HCT116 (cell line): ENCODE measurements at places on chromosomes 6 and 20.

DNA sequence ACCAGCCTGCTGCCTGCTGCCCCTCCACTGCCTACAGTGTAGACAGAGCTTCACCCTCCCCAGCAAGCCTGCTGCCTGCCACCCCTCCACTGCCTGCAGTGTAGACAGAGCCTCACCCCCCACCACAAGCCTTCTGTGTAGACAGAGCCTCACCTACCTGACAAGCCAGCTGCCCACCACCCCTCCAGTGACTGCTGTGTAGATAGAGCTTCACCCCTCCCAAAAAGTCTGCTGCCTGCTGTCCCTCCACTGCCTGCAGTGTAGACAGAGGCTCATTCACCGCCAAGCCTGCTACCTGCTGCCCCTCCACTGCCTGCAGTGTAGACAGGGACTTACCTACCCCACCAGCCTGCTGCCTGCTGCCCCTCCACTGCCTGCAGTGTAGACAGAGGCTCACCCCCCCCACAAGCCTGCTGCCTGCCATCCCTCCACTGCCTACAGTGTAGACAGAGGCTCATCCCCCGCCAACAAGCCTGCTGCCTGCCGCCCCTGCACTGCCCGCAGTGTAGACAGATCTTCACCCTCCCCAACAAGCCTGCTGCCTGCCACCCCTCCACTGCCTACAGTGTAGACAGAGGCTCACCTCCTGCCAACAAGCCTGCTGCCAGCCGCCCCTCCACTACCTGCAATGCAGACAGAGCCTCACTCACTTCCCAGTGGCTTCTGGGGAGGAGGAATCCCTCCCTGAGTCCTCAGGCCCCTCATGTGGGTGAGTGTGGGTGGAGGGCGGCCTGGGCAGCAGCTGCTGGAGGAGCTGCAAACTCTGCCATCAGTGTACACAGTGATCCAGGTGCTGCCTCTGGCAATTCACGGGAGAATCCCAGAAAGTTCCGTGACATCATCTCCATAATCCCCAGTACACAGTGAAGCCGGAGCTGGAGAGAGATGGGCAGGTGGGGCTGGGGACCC, 140.9 kb downstream of the DLL1 start:
- no peak for DNase-seq

GRCh38 chr6:36266913-36267644, 2.8 kb upstream of the PNPLA1 start:
- no peak for DNase-seq

- no peak for DNase-seq
Observed at GRCh38 chr6:22206106-22206505, 90.7 kb downstream of the PRL start.

GRCh38 chr6:100283285-100283684, 181.4 kb downstream of the SIM1 start:
- DNase-seq = peak; percentile 75

DNA sequence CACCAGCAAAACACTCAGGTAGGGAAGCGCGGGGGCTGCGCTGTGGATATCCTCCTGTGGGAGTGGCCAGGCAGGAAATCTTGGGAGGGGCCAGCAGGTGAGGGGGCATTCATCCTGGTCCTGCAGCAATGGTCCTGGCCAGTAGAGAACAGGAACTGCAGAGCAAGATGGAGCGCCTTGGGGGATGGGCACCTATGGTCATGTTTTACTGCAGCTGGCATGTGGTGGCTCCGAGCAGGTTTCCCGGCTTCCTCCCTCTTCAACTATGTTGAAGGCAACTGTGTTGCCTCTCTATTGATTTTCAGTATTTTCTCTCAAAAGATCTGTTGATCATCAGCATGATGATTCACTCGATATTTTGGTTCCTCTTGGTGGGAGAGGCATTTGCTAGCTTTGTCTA, 70.9 kb downstream of the SNAP91 start:
- no peak for DNase-seq

DNA sequence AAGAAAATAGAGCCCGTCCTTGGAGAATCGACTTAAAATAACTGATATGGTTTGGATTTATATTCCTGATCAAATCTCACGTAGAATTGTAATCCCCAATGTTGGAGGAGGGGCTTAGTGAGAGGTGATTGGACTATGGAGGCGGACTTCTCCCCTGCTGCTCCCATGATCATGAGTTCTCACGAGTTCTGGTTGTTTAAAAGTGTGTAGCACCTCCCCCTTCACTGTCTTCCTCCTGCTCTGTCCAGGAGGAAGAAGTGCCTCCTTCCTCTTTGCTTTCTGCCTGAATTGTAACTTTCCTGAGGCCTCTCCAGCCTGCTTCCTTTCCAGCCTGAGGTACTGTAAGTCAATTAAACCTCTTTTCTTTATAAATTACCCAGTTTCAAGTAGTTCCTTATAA, 529.2 kb downstream of the HAO1 start:
- DNase-seq = no peak

- DNase-seq = no peak
Observed at GRCh38 chr6:37673436-37673835, 24.2 kb downstream of the MDGA1 start.

- DNase-seq = no peak
Observed at GRCh38 chr20:62025394-62025793, 40.3 kb downstream of the TAF4 start.

DNA sequence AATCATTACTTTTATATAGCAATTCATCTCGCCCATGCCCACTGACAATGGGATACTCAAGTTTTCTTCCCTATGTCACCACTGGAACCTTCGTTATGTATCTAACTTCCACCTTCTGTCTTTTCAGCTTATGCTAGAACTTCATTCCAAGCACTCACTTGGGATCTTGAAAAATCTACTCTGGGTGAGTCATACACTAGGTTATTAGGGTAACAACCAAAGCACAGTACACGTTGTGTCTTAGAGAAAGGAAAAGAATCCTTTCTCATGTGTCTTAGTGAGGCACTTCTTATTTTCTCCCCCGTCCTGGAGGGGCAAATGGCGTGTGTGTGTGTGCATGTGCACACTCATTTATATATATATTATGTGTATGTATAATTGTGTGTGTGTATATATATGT, 18.3 kb upstream of the FAM162B start:
- no peak for DNase-seq

DNA sequence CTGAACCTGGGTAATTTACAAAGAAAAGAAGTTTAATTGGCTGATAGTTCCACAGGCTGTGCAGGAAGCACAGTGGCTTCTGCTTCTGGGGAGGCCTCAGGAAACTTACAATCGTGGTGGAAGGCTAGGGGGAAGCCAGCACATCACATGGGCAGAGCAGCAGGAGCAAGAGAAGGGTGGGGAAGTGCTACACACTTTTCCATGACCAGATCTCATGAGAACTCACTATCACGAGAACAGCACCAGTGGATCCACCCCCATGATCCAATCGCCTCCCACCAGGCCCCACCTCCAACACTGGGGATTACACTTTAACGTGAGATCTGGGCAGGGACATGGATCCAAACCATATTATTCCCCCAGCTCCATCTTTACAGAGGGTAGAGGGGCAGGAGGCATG, 166.4 kb downstream of the NFATC2 start:
- DNase-seq = no peak

GRCh38 chr6:168410035-168410434, 30.9 kb upstream of the SMOC2 start:
- no peak for DNase-seq

DNA sequence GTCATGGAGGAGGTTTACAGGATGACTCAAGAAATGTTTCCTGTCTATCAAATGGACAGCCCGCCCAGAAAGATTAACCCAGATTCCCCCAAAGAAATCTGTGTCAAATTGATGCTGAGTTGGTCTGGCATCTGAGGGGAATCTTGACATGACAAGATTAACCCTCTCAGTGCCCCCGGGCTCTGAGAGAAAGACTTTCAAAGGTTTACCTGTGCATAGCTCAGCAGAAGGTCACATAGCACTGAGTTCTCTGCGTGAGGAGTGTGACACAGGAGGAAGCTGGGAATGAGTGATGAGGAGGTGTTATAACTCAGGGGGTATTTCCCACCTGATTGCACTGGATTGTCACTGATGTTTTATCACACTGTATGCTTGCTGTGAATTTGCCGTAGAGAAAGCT, 601.2 kb downstream of the DHX35 start:
- DNase-seq = no peak

DNA sequence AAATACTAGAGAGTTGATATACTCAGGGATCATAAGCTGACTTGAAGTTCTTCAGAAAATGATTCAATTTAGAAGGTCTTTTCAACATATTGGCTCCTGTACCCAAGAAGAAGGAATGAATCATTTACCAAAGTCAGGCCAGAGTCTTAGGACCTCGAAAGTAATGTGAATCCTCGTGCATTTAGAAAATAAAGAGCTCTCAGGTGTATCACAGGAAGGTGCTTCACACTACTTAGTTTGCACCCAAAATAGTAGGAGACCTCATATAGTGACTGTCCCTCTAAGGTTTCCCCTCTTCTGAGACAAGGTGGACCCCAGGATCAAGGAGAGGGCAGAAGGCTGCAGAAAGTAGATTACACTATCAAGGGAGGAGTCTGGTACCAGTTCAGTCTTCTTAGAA, 71.8 kb downstream of the F13A1 start:
- no peak for DNase-seq

DNA sequence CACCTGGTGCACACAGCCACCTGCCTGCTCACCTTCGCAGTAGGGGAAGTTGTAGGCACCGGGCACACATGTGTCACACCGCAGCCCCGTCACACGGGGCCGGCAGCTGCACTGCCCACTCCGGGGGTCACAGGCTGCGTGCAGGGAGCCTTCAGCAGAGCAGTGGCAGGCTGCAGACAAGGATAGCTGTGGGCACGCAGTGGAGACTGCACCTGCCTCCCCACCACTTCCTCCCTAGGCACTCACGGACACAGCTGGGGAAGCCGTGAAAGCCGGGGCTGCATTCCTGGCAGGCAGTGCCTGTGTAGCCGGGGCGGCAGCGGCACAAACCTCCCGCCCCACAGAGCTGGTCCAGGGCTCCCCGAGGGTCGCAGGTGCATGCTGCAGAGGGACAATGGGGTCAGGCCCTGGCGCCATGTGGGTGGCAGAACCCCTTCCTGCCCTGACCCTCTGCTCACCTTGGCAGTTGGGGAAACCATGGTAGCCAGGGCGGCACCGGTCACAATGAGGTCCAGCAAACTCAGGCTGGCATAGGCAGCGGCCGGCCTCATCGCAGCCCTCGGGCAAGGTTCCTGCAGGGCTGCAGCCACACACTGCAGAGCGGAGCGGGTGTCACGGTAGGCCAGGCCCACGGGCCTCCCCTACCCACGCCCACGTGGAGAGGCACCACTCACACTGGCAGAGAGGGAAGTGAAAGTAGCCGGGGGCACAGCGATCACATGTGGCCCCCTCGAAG, 29.4 kb downstream of the LAMA5 start:
- DNase-seq = no peak

DNA sequence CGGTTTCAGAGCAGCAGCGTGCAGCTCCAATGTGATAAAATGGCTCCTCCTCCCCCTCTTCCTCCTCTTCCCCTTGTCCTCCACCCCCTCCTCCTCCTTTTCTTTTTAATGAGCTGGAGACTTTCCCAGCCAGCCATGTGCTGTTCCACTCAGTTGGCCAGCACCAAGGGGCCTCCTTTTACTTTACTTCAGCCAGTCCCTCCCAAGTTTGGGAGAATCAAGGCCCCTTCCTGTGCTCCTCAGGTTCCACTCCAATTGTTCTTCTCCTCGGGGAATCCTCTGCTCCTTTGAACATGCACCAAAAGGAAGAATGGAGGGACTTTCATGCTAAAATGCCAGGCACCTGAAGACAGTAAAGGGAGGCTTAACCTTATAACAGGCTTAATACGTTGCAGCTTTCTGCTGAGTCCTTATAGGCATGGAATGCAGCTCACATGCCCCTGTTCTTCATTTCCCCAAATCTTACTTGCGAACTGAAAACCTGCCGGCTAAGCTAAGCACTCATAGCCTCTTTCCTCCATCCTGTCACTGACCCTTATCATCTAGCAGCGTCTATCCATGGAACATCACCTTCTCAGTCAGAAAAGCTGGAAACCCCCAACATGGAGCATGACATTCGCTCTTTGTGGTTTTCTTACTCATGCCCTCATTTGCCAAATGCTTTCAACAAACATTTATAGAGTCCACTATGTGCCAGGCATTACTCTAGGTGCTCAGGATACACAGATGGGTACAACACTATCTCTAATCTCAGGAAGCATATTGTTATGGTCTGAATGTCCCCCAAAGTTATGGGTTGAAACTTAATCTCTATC, 170.6 kb downstream of the PHACTR1 start:
- no peak for DNase-seq

GRCh38 chr6:73675466-73676098, 20.4 kb upstream of the CD109 start:
- peak; percentile 67 for DNase-seq

DNA sequence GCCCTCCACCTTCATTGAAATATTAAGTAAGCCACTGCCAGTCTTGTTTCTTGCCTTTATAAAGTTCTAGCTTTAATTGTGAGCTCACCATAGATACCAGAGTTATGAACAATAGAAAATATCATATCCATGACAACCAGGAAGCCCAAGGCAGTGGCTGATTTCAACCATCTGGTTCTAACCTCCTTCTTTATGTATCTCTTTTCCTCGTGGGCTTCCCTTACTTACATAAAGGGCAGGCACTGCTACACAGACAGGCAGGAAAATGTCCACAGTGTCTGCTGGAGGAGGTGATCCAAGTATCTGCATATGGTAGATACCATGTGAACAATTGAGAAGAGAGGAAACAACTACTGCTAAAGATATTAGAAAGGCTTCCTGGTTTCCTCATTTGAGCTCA, 65.2 kb upstream of the PRND start:
- no peak for DNase-seq

GRCh38 chr6:89989742-89990141, 95.5 kb downstream of the GJA10 start:
- no peak for DNase-seq

- no peak for DNase-seq
Observed at GRCh38 chr6:138510093-138510492, 10.8 kb upstream of the NHSL1 start.

GRCh38 chr6:162899148-162899547, 171.4 kb downstream of the PACRG start:
- DNase-seq = no peak

- no peak for DNase-seq
Observed at GRCh38 chr20:47863315-47863965, 78.2 kb upstream of the SULF2 start.

GRCh38 chr6:87917886-87918285, 129.8 kb upstream of the SPACA1 start:
- no peak for DNase-seq

- DNase-seq = peak; percentile 93
Observed at GRCh38 chr6:138773177-138774091, at the start of gene CCDC28A. Gene CCDC28A (plus strand): TSS chr6:138773769. CDS start chr6:138776121, 2,352 bp downstream.
